ENCODE measurements at places on chromosomes 5 and 9.

DNA sequence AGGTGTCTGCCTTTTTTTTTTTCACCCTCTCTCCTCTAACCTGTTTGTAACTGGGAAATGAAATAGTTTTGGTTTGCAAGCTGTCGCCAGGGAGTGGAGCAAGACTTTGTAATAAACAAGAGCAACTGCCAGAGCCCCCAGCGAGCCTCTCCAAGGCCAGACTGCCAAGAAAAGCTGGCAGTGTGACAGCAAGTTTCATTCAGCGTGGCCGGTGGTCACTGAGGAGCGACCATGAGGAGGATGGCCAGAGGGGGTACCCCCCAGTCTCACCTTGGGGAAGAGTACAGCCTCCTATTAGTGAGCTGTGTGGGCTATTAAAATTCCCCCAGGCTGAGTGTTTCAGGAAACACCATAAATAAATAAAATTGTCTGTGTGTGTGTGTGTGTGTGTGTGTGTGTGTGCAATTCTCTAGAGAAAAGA lies 49.9 kb downstream of the ZFAND5 start:
- DNase-seq: peak; percentile 28

DNA sequence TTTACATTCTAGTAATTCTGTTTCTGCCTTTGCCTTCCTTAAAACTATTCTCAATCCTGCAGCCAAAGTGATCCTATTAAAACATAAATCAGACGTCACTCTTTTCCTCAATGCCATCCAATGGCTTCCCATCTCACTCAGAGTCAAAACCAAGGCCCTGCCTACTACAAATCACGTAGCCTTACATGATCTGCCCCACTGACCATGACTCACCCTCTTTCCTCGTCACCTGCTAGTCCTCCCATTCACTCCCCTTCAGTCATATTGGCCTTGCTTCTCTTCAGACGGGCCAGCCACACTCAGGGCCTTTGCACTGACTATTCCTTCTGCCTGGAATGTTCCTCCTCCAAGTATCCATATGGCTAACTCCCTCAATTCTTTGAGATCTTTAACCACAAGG lies 39.0 kb upstream of the DMXL1 start:
- no peak for DNase-seq

- DNase-seq: peak; percentile 7
These were observed 35.5 kb upstream of the ADAMTSL1 start for GRCh38 chr9:18438300-18438925.

DNA sequence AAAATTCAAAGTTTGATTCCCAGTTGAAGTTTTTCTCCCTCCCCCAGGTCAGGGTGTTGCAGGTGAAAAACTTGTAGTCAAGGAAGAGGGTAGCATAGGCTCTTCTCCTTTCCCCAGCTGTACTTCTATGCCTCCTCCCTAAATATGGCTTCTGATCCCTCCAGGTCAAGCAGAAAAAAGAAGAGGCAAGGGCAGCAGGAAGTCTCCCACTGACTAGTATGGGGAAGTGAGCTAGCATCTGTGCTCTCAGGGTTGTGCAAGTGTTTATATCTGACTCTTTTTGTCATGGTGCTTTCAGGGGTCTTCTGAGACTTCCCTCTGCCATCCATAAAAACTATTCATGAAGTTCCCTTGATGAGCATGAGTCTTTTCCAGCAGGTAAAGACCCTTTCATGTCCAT lies 76.0 kb downstream of the ATPSCKMT start:
- no peak for DNase-seq

DNA sequence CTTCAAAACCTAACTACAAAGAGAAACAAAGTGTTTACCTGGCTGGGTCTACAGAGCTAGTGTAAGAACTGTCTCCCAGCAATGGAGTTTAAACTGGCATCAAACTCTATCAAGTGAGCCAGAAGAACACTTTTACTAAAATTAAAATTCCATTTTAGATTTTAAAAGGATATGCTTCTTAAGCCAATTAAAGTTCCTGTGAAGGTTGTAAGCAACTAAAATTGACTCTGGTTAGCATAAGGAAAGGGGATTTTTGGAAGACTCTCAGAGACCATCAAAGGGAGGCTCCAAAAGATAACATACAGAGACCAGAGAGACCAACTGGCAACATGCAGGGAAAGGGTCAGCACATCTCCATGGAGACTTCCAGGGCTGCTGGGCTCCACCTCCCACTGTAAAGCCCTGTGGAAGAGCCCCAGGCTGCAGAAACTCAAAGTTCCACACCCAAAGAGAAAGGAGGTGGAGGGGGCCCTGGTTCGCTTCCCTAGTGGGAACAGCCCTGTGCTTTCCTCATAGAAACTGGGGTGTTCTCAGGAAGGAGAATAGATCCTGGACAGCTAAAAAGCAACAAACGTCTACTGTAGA lies 91.7 kb downstream of the AUH start:
- DNase-seq: no peak

DNA sequence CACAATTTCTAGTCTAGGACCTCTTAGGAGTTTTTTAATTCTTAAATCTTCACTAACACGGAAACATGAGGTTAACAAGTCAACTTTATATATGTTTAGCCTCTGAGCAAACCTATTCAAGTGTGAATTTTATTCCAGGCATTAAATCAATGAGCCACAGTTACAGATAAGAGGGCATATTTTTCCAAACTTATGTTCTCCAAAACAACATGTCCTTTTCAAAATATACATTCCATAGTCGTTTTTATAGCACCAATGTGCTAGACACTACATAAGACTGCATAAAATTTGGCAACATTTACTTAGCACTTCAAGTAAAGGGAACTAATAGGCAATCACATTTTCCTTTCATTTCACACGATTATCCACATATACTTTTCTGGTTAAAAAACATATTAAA lies 6.5 kb downstream of the TMEM245 start:
- no peak for DNase-seq

DNA sequence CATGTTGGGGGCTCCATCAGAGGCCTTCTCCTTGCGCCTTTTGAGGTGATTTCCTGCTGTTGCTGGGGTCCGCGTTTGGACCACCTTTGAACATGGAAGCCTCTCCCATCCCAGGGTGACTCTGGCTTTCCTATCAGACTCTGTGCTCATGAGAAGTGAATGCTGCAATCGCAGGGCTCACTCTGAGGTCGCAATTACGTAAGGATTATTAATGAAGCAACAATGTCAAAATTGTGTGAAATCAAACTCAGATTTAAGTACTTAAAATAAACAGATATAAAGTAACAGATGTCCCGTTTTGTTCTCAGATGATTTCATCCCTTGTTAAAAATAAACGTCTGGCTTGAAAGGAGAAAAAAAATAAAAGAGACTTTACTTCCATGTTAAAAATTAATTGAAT lies 634.2 kb downstream of the BNC2 start:
- no peak for DNase-seq

DNA sequence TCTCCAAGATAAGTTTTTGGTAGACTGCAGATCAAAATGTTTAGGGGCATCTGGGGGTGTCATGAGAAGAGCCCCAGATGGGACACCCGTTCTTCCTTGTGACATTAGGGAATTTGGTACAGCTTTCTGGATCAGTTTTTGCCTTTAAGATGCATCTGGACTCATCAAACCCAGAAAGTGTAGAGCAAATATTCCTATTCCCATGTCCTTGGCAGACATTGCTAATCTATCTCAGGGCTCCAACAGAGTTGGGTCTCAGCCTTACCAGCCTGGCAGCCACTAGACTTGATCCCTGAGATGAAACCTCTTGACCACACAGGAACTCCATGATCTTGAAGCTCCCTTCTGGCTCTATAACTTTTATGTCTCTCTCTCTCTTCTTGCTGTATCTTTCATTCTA lies 35.6 kb downstream of the ERGIC1 start:
- DNase-seq: no peak

GRCh38 chr5:142548739-142549275 lies 137.1 kb downstream of the FGF1 start:
- DNase-seq: peak; percentile 50

DNA sequence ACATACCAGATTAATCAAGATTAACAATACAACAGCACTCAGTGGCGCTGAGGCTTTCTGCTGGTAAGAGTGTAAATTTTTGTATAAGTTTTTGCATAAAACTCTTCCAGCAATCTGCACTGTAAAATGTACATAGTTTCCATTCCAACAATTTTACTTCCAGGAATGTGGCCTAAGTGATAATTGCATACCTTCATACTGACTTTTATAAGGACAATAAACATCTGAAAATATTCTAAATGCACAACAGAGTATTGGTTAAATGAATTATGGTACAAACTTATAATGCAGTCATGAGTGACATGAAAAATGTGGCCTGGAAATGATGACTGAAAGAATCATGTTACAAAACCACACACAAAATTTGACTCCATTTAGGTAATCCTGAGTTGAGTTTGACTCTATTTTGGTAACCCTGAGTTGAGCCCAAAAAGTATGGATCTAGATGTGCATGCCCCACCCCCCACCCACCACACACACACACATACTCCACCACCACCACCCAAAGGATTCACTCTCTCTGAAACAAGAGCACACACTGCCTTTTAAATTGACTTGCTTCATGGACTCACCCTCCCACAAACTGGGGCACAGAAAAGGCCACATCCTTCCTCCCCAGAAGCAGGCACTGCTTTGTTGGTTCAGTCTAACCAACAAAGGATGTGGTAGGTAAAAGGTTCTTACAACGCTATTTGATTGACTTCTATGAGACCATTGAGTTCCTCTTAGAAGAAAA lies 137.6 kb downstream of the SUSD1 start:
- DNase-seq: no peak

DNA sequence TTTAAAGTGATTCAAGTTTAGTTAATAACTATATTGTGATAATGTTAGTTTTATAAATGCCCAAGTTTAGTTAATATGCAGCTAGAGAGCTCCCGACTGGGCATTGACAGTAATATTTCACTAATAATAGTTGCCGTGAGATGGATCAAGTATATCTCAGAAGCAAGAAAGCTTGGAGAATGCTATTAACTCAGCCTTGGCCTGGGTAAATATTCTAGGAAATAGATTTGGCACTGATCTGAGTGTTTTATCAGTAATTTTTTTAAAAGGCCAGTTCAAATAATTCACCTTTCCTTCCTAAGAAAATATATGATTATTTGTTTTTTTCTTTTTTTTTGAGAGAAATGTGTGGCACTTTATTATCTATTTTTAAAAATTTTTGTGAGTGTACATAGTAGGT lies 305.3 kb downstream of the CSNK1G3 start:
- no peak for DNase-seq

- no peak for DNase-seq
These were observed 52.4 kb downstream of the FANCC start for GRCh38 chr9:95264954-95265615.

GRCh38 chr5:14261856-14262611 lies 118.9 kb downstream of the TRIO start:
- no peak for DNase-seq

- no peak for DNase-seq
These were observed 214.6 kb downstream of the CDK5RAP2 start for GRCh38 chr9:120365386-120365785.

DNA sequence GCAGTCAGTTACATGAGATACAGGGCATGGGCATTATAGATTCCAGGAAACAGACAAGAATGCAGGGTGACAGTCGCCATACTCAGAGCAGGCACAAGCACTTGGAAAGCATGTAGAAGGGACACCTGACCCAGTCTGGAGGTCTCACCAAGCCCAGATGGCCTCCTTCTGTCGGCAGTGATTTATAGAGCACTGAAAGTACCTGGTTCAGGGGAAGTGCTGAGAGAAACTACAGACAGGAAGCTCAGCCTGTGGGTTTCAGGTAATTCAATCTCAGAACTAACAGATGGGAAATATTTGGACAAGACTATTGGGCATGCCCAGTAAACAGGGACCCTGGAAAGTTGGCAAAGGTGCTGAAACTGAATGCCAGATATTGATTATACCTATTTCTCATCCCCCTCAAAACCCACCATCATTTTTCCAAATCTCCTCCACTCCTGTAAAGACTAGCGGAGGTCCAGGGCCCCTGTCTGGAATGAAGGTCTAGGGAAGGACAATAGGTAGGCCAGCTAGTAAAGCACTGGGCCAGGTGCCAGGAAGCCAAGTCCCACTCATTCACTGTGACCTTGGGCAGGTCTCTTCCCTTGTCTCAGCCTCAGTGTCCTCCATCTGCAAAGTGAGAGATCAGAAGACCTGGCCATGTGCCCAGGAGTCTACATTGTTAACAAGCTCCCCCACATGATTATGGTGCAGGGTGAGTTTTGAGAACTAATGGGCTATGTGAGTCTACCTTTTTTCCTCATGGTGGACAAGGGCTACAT lies 26.9 kb downstream of the KLHL3 start:
- no peak for DNase-seq

GRCh38 chr9:37251452-37251851 lies 131.1 kb downstream of the ZCCHC7 start:
- DNase-seq: no peak

- no peak for DNase-seq
These were observed 18.4 kb upstream of the DEPDC1B start for GRCh38 chr5:60718166-60718892.

DNA sequence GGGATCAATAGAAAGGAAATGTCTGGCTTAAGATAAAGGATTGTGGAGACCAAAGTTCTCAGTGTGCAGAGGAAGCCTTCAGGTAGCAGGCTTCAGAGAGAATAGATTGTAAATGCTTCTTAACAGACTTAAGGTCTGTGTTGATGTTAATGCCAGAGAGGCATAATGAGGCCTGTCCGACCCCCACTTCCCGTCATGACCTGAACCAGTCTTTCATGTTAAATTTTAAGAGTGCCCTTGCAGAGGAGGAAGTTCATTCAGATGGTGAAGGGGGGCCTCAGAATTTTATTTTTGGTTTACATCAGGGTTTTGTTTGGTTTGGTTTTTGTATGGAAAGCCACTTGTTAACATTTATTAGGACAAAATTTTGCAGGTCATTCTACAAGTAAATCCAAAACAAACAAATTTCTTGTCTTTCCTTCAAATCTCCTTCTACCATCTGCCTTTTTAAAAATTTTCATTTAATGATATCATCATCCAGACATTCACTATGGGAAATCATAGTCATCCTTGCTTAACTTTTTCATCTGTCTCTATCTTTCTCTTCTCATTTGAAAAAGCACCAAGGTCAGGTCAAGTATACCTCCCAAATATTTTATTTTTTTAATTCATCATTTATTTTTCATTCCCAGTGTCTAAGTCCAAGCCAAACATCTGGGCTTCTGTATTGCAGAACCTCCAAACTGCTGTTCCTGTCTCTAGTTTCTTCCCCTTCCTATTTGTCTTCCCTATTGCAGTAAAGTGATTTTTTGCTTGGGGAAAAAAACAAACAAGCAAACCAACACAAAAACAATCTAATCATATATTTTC lies 6.9 kb upstream of the ABCA1 start:
- DNase-seq: no peak

- no peak for DNase-seq
These were observed 83.5 kb upstream of the RUSC2 start for GRCh38 chr9:35406183-35406959.

DNA sequence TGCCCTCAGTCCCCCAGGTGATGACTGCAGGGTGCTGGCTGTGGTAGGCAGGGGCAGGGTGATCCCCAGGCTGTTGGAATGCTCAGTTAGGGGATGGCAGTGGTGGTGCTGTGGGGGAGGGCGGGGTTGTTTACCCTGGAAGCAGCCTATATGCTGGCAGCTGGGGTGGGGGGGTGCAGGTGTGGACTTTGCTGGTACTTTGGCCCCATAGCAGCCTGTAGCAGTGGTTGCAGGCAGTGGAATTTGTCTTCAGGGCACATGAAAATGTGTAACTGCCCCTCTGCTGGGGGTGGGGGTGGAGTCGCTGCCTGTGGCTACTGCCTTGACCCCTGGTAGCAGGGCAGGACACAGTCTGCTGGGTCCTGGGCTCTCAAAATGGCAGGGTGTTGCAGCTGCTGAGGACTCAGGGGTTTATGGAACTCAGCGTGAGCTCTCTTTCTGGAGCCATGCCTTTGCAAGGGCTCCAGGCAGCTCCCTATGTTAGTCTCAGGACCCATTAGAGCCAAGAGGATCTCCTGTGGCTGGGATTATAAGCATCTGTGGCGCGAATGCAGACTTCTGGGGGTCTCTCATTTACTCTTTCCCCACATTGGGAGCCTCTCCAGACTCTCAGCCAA lies 65.0 kb downstream of the RMI1 start:
- DNase-seq: no peak
